Stimulated activated CD4-positive, alpha-beta T cell treated with anti-CD3 and anti-CD28 coated beads, Interleukin-1b, Interleukin-23, amount 100 ng/mL, for 48 hours (primary cell): ENCODE measurements at places on chromosomes 7 and 10.
A peak's percentile ranks its signal among the peaks of the same experiment; 100 is the strongest.

DNA sequence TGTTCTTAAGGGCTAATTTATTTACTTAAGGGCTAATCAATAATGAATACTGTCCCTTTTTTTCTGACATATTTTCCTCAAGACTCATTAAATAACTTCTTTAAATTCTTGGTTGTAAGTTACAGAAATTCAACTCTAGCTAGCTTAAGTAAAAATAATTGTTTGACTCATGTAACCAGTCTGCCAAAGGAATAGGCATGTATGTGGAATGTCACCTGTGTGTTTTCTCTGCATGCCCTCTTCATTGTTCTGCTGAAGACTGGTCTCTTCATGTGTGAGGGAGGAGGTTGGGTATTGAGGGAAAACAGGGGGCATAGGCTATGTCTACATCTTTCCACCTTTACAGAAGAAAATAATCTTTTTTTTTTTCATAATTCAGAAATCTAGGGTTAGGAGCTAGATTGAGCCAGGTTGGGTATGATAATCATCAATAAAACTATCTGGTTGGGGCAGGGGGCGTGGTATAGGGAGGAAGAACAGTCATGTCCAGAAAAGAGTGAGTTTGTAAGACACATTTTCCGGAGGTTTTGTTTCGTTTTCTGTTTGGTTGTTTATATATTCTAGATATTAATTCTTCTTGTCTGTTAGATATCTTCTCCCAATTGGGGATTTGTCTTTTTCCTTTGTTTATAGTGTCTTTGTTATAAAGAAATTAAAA is 37.9 kb downstream of the EXOC4 start:
- DNase-seq, result no peak

DNA sequence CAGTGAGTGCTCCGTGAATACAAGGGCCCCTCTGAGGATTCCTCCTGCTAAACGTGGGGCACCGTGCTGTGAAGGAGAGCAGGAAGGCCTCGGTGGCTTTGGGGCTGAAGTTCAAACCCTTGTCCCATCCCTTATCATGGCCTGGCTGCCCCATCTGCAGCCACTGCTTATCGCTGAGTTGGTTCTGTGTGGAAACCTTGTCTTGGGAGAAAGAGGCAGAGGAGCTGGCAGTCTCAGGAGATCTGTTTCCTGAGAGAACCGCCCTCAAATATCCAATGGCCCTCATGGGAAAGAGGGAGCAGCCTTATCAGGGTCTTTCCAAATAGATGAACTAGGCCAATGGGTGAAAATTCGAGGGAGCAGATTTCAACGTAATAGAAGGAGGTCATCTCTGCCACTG is 52.0 kb upstream of the NRF1 start:
- DNase-seq, result no peak

DNA sequence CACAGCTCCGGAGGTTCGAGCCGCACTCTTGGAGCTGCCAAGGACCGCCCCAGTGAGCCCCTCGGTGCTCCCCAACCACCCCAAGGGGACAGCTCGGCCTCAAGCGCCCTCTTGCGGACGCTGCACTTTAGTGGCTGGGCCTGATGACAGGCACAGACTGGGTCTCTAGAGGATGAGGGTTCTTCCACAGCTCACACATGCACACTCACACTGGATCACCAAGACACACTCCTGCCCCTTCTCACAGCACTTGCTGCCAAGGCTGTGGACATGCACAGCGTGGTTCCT is 2.1 kb downstream of the RET start:
- peak; percentile 20 for DNase-seq

DNA sequence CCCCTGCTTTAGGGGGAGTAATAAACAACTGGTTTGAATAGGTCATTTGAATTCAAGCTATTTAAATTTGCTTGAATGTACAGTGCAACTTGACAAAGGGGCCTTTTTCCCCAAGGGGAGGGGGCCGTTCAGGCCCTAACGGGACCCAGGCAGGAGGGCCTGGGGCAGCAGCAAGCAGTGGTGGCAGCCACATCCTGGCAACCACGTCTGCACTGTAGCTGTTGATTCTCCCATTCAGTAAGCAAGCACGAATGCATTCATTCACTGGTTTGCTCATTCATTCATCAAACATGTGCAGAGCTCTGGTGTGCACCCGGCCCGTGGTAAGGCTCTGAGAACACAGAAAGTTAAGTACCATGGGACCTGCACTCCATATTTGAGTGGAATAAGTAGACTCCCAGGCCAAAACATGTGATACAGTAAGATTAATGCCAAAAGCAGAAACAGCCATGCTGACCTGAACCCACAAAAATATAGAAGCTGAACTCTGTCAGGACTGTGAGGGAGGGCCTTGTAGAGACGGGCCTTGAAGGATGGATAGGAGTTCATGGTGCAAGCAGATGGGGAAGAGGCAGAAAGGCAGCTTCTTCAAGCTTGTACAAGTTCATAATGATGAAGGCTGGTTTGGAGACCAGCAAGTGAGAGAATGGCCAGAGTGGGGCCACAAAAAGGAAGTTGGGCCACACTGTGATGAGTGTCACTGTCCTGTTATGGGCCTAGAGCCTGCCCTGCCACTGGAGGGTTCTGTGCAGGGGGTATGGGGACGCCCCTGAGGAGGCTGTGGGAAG is 29.3 kb upstream of the C10orf53 start:
- no peak for DNase-seq

GRCh38 chr7:155807789-155808548 is 4.3 kb downstream of the SHH start:
- no peak for DNase-seq

DNA sequence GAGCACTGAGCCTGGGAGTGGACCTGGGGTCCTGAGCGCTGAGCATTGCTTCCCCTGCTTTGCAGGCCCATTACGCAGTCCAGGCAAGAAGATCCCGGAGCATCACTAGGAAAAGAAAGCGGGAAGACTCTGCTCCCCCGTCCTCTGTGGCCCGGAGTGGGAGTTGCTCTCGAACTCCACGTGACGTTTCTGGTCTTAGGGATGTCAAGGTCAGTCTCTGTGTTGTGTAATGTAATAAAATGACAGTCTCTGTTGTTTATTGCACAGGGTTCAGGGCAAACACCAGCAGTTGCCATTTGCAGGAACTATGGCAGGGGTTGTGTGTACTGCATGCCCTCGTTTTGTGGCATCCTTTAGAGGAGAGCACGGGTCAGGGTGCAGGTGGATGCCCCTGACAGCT is 10.0 kb downstream of the IDI2 start:
- no peak for DNase-seq
